Left renal pelvis (tissue), 4 donors: ENCODE measurements at places on chromosomes 11 and 22.

- no peak for DNase-seq
These were observed 87.2 kb downstream of the KCNC1 start for GRCh38 chr11:17821648-17822400.

DNA sequence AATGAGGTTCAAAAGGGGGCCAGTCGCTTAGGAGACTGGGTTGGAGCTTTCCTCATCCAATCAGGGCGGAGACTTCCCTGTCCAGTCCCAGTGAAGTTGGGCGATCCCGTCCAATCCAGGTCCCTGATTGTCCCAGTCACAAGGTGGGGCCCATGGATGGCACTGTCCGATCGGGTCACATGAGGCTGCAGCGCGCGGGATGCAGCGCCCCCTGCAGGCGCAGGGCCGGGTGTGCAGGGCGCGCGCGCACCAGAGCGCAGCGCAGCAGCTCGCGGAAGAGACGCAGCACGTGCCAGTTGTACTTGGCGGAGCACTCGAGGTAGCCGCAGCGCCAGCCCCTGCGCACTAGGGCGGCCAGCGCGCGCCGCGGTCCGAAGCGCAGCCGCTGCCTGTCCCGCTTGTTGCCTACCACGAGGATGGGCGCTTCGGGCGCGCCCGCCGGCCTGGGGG lies 2.3 kb downstream of the RASL10A start:
- no peak for DNase-seq

- no peak for DNase-seq
These were observed 54.7 kb downstream of the PANX1 start for GRCh38 chr11:94183251-94183885.

DNA sequence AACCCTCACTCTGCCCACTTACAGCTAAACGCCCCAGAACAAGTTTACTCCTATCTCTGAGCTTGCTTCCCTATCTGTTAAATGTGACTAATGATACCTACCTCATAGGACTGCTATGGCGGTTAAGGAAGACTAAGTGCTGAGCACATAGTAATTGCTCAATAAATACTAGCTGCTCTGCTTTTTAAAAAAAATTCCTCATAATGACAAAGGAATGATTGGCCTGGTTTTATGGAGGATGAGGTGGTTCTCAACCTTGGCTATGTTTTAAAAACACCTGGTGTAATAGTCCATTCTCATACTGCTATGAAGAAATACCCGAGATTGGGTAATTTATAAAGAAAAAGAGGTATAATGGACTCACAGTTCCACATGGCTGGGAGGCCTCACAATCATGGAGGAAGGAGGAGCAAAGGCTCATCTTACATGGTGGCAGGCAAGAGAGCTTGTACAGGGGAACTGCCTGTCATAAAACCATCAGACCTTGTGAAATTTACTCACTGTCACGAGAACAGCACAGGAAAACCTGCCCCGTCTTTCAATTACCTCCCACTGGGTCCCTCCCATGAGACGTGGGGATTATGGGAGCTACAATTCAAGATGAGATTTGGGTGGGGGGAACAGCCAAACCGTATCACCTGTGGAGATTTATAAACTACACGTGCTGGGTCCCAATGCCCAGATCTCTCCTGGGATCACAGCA lies 127.2 kb upstream of the SYT13 start:
- DNase-seq, result peak; percentile 32

DNA sequence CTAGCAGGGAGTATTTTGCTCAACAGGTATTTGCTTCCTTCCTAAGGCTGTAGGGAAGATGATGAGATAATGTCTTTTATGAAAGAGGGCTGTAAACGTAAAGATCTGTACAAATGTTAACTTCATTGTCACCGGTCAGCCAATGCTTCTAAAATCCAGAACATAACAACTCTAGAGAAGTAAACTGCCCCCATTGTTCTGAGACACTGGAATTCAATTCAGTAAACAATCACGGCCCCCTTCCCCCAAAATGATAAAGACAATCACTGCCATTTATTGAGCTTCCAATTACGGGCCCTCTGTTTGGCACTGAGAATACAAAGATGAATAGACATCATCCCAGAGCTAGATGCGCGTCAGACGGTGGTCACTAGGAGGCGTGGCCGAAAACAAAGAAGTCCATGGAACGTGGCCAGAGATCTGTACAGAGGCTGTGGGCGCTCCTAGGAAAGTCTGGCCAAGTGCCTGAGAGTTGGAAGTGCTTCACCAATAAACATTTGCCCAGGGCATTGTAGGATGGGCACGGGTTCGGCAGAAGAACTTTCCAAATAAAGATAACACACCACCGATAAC lies 576 bp downstream of the TMEM258 start:
- DNase-seq, result peak; percentile 65

- no peak for DNase-seq
These were observed 109.6 kb upstream of the CHORDC1 start for GRCh38 chr11:90332415-90332814.

GRCh38 chr11:109958131-109958820 lies 134.9 kb upstream of the ZC3H12C start:
- DNase-seq, result no peak

DNA sequence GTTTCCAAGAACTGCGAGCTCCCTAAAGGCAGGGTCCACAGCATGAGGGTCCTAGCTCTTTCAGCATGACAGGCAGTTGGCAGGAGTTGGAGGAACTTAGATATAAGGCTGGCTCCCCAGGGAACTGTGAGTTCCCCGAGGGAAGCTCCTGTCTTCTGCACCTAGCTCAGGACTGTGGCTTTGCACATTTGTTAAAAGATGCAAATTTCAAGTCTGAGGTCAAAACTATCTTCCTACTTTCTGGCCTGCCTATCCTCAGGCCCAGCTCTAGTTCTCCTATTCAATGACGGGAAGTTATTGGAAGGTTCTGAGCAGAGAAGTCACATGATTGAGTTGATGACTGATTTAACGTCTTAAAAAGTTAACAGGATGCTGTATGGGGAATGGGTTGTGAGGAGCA lies 11.7 kb upstream of the UCP3 start:
- DNase-seq, result no peak

DNA sequence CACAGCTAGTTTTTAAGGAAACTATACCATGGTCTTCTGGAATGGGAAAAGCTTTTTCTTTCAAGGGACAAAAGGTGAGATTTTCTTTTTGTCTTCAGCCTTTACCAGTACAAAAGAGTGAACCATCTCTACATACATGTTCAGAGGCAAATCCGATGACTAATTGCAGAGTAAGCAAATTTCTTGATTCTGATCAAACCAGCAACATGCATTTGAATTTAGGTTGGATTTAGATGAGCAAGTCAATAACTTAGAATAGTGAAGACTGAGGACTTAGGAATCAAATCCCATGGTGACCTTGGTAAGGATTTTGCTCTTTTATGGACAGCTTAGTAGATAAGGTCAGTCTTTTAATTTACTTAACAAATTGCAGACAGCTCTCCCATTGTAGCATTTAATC lies 65.9 kb upstream of the BLID start:
- no peak for DNase-seq

- no peak for DNase-seq
These were observed 92.3 kb upstream of the PAX6 start for GRCh38 chr11:31903225-31904074.

GRCh38 chr11:200224-201003 lies 6.8 kb downstream of the BET1L start:
- DNase-seq, result no peak

DNA sequence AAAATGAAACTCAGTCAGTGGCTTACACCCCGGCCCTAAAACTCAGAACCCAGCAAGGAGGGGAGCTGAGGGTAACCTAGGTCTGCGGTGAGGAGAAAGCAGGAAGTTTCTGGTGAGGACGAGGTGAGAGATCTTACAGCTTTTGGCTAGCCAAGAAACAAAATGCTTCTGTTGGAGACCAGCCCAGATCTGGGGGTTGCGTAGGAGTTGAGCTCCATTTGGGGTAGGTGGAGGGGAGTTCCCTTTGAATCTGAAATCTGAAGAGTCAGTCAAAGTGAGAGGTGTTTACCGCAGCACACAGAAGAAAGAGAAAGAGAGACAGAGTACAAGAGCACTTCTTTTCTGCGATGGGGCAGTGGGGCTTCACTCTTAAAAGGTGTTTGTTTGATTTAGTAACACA lies 29.6 kb downstream of the EHF start:
- DNase-seq, result no peak

DNA sequence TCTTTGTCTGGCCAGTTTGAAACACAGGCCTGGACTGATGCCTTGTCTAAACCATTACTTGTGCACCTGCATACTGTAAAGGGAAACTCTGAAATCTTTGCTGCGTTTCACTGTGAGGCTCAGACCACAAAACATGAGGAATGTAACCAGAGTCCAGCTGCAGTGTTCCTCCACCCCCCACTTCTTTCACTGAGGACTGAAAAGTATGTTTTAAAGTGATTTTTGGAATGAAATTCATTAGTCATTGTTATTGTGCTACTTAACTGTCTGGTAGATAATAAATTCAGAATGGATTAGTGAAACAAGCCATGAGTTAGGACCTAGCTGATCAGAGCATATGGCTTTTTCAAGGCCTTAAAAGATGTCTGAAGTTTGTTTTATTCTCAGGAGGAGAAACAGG lies 181.2 kb downstream of the WNT11 start:
- peak; percentile 16 for DNase-seq

- DNase-seq, result no peak
These were observed 29.8 kb downstream of the IGLL5 start for GRCh38 chr22:22917377-22917776.

DNA sequence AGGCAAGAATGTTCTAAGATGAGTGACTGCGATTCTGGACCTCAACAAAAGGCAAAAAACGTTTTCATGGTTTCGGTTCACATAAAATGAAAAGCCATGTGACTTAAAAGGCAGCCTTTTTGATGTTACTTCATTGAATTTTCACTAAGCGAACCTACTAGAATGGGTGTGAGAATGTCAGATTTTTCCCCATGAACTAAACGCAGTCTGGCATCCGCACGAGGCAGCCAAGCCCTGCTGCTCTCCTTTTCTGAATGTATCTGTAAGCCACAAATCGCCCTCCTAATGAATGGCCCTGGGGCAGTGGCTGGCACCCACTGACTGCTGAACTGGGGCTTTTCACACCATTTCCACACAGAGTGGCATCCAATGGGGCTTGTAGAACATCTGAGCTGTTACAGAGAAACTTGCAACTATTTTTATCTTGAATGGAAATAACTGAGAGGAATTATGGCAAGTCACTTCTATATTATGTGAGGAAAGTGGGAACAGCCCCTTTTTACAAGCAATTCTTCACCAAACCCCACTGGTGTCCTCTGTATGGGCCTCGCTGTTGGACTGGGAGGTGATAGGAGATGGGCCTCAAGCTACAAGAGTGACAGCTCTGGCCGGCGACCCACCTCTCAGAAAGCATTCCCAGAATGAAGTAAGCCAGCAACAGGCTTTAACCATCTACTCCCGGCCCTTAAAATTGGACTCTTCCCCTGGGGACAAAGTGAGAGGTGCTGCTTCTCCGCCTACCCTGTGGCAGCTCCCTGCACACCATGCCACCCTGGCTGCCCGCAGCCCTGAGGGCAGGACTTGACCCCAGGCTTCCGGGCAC lies 29.4 kb downstream of the PPP2R1B start:
- no peak for DNase-seq

- DNase-seq, result no peak
These were observed 34.4 kb downstream of the HIRA start for GRCh38 chr22:19396934-19397733.

- no peak for DNase-seq
These were observed 27.9 kb upstream of the RIC3 start for GRCh38 chr11:8196749-8197148.

GRCh38 chr22:36385491-36386350 lies 2.0 kb downstream of the MYH9 start:
- DNase-seq, result no peak

DNA sequence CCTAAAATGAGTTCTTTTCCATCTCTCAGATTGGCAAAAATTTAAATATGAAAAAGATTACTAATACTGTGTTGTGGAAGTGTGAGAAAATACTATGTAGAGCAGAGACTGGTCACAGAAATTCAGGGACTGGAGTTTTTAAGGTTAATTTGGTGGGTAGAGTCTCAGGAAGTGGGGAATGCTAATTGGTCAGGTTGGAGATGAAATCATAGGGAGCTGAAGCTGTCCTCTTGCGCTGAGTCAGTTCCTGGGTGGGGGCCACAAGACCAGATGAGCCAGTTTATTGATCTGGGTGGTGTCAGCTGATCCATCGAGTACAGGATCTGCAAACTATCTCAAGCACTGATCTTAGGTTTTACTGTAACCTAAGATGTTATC lies 29.4 kb upstream of the TMEM86A start:
- no peak for DNase-seq

GRCh38 chr11:60777106-60777505 lies 8.0 kb upstream of the MS4A10 start:
- DNase-seq, result no peak

- DNase-seq, result no peak
These were observed 11.3 kb upstream of the APOL4 start for GRCh38 chr22:36212901-36213300.

GRCh38 chr11:13384908-13385640 lies 77.9 kb downstream of the BTBD10 start:
- peak; percentile 41 for DNase-seq

DNA sequence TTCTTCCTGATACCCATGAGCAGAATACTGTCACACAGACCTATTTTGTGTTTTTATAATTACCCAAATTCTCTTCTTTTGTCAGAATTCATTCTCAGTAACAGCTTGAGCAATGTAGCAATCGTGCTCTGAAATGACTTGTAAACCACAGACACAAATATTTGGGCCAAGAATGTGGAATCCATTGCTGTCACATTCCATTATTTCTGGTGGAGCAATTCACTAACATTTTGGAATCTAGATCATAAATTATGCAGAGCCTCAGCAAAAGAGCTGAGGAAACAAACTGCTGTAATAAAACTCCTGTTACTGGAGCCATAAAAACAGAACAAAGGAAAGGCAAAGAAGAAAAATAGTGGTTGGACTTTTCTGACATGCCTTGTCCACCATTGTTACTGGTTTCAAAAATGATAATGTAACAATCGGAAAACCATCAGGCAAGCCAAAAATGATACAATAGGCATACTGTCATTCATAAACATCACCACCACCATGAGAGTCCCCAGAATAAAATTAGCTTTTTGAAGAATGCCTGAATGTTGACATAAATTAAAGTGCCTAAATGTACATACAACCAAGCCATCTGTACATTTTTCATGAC lies 223.4 kb upstream of the PITPNB start:
- peak; percentile 33 for DNase-seq
